ENCODE measurements at places on chromosomes 6 and 20.

GRCh38 chr6:170034294-170034693 is 256.6 kb downstream of the DLL1 start:
- DNase-seq = no peak

DNA sequence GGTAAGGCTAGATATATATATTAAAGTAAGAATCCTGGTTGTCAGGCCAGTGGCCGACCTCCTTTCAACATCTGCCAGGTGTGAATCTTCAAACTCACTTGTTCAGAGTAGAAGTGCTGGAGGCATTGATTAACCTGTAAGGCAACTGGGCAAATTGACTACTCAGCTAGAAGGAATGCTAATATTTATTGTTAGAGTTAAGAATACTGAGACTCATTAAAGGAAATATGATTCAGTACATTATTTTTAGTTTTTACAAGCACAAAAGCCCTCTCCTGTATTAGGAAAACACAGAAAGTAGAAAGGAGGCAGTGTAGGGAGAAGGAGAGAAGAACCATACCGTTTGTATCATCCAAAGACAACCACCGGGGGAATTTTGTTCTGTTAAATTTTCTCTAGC is 53.5 kb downstream of the RIPOR2 start:
- no peak for DNase-seq

DNA sequence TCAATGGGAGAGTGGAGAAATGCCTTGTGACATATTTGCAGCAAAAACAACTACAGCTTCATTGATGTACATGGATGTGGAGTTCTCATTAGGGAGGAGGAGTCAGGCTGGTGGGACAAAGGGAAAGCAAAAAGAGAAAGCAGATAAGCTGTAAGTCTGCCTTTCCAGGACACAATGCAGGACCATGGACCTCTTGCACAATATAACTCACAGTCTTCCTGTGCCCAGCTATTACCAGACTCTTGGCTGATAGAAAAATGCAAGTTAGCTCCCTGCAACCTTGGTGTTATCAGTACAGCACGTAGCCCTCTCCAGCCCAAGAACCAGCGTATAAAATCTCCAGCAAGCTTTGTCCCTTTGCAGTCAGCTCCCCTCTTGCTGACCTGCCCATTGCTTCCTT is 232.3 kb downstream of the NFATC2 start:
- no peak for DNase-seq

GRCh38 chr6:63440057-63440456 is 120.3 kb upstream of the LGSN start:
- DNase-seq = no peak

- no peak for DNase-seq
Measured at GRCh38 chr6:11869672-11870340, 91.2 kb upstream of the ADTRP start.

- DNase-seq = no peak
Measured at GRCh38 chr6:51892750-51893149, 194.7 kb downstream of the PKHD1 start.

DNA sequence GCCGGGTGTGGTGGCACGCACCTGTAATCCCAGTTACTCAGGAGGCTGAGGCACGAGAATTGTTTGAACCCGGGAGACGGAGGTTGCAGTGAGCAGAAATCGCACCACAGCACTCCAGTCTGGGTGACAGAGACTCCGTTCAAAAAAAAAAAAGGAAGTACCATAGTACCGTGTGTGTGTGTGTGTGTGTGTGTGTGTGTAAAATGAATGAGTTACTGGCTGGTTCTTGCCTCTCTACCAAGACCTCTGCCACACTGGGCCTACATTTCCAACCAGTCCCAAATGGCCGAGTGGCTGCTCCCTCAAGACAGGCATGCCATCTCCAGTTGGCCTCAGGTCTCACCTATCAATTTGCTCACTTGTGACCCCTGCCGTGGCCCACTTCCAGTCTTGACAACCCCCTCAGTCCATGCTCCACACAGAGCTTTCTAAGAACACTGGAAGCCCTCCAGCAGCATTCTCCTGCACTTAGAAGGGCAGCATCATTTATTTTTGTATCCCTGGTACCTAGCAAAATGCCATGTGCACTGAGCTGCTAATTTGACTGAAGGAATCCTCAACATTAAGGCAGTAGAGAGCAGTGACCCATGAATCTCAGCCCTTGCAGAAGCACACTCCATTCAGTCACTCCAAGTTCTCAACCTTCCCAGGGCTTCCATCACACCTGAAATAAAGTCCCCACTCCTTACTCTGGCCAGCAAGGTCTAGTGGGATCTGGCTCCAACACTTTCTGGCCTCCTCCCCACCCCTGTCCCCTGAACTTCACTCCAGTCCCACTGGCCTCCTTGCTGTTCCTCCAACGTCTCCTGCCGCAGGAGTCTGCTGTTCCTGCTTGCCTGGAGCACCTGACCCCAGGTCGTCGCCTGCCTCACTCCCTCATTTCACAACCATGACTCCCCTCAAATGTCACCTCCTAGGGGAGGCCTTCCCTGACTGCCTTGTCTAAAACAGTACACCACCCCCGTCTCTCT is 29.9 kb downstream of the COX4I2 start:
- DNase-seq = no peak

DNA sequence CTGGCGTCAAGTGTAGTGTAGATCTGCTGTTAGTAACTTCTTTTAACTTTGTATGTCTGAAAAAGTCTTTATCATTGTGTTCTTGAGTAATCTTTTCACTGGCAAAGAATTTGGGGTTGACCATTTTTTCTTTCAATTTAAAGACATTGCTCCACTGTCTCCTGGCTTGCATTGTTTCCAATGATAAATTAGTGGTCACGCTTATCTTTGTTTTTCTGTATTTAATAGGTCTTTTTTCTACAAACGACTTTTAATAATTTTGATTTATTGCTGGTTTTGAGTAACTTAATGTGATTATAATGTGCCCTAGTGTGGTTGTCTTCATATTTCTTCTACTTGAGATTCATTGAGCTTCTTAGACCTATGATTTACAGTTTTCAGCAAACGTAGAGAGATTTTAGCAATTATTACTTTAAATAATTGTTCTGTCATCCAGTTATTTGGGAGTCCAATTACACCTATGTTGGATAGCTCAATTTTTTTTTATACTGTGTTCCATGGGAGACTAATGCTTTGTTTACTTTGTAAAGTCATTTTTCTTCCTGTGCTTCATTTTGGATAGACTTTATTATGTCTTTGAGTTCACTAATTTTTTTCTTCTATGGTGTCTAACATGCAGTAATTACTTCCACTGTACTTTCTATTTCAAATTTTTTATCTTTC is 38.3 kb upstream of the HEY2 start:
- DNase-seq = no peak

- no peak for DNase-seq
Measured at GRCh38 chr20:17158701-17159100, 68.1 kb upstream of the PCSK2 start.

GRCh38 chr6:90294008-90294511 is 2.6 kb downstream of the BACH2 start:
- no peak for DNase-seq

- DNase-seq = no peak
Measured at GRCh38 chr20:982754-983153, 19.4 kb downstream of the RSPO4 start.

GRCh38 chr6:135182071-135183001 is 1.2 kb downstream of the MYB start:
- DNase-seq = no peak

- DNase-seq = no peak
Measured at GRCh38 chr20:59814840-59815340, 118.5 kb downstream of the SYCP2 start.

- DNase-seq = no peak
Measured at GRCh38 chr6:42279966-42280629, 62.4 kb upstream of the MRPS10 start.

GRCh38 chr20:59585714-59586409 is 18.5 kb upstream of the PHACTR3 start:
- no peak for DNase-seq

- no peak for DNase-seq
Measured at GRCh38 chr6:148520109-148520841, 177.6 kb downstream of the SASH1 start.

GRCh38 chr6:133612459-133612858 is 276.5 kb upstream of the TCF21 start:
- no peak for DNase-seq

GRCh38 chr6:161436106-161436876 is 162.4 kb upstream of the AGPAT4 start:
- no peak for DNase-seq

GRCh38 chr6:48222241-48222640 is 111.2 kb upstream of the PTCHD4 start:
- DNase-seq = no peak

DNA sequence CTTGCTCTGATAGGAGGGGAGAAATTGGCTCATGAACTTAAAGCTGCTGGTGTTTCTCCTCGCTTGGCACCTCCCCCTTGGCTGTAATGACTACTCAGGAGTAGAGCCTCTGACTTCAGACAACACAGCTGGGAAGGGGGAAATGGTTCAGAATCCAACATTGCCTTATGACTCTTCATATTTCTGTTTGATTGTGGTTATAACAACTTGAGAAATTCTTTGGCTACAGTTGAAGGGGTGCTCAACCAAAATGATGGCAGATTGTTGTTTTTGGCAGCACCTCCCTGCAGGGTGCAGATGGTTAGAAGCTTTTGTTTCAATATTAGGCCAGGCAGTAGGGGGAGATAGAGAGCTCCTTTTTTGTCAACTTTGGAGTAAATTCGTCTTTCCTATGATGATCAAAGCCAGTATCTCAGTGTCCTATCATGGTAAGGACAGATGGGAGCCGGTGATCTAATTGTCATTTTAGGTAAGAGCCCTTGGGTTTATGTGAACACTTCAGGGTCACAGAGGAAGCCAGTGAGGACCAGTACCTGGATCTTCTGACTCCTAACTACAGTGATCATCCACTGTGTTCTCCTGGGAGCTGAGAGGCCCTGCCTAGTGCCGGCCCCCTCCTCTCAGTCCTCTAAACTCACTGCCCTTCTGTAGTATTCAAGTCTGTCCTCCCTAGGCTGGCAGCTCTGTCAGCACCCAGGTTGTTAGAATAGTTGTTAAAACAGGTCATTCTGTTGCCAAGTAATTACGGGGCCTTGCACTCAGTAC is 39.9 kb downstream of the RPRD1B start:
- DNase-seq = no peak

- DNase-seq = no peak
Measured at GRCh38 chr6:16904957-16905356, 143.7 kb upstream of the ATXN1 start.

DNA sequence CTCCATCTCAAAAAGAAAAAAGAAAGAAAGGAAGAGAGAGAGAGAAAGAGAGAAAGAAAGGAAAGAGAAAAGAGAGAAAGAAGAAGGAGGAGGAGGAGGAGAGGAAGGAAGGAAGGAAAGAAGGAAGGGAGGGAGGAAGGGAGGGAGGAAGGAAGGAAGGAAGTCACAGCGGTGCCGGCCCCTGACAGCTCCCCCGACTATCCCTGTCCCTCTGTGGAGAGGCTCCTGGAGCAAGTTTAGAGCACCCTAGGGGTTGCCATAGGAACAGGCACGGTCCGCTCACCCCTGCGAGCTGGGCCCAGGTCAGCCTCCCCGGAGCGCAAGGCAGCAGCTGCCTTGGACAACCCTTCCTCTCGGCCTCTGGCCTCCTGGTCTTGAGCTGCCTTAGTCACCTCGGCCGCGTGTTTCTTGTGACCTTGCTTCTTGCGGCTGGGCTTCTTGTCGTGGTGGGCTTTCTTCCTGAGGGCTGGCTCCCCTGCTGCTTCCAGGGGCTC is 6.8 kb downstream of the BNIP5 start:
- DNase-seq = no peak

DNA sequence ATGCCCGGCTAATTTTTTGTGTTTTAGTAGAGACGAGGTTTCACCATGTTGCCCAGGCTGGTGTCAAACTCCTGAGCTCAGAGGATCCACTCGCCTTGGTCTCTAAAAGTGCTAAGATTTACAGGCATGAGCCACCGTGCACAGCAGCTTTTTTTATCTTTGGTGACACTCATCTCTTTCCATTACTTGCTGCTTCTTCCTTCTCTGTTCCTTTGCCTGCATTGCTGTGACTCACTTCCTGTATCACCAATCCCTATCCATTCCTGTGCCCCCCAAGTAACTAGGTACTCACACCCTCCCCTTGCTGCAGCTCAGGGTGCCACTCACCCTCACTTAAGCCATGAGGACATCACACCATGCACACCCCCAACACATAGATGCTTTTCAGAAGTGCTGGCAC is 24.6 kb downstream of the KHDC1L start:
- DNase-seq = no peak

DNA sequence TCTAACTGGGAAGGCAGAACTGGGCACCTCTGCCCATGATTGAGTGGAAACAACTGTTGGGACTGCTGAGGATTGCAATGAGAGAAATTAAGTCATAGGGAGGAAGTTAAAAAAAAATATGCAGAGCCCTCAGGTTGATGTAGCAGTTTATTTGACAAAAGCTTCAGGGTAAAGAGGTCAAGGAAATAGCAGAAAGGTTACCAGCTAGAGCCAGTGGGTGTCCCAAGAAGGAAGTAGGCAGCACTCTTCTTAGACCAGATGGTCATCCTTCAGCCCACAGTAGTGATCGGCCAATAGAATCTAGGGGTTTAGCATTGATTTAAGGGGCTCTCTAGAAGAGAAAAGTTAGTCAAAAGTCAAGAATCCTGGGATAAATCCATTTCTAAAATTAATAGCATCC is 21.7 kb upstream of the WFDC10A start:
- no peak for DNase-seq

- DNase-seq = no peak
Measured at GRCh38 chr6:129730477-129731165, 20.6 kb upstream of the ARHGAP18 start.

GRCh38 chr6:5138995-5139827 is 54.1 kb downstream of the PPP1R3G start:
- DNase-seq = no peak

- no peak for DNase-seq
Measured at GRCh38 chr6:155530219-155530834, 74.7 kb upstream of the NOX3 start.

DNA sequence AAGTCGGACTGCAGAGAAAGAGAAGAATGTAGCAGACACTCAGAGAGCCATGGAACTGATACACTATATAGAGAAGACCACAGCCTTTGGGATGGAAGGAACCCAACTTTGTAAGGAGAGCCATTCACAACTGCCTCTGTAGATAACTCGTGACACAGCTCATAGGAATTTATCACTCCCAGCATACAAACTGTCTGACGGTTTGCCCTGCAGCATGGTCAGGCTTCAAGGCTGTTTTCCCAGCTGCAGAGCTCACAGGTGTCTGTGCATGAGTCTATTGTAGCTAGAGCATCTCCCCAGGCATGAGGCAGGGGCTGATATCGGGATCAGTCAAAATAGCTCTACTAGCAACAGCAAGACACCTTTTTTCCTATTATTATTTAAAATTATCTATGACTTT is 130.5 kb upstream of the DTNBP1 start:
- DNase-seq = no peak
